CD4-positive, alpha-beta T cell treated with Interleukin-17A for 4 hours (primary cell): ENCODE measurements at places on chromosomes 13 and 19.

DNA sequence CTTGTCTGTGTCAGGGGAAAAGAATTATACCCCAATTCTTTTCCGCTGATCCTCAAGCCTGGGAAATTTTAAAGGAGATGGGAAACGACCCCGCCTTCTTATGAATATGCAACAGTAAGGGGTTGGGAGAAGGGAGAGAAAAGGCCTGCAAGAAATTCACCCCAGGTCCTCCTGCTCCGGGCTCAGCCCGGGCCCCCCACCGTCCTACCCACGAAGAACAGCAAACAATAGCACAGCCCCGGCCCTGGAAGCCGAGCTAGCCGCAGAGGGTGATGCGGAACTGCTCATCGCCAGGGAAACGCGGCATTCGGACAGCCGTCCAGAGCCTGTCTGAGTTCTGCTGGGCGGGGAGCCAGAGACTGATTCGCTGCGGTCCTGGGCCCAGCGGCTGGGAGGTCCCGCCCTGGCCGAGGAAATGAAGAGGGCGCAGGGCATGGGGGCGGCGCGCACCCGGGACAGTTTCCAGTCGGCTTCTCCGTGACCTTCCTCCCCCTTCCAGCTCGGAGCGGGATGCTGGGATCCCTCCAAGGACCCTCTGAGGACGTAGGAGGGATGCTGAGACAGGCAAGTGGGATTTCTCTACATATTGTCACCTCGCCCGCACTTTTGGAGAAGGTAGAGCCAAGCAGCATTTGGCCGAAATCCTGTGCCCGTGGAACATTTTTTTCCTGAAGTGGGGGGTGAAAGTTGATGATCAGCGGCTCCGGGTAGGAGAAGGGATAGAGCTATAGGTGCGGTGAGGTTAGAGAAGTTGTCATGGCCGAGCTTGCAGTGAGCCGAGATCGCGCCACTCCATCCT lies 82.3 kb upstream of the C1QTNF9B start:
- DNase-seq: peak; percentile 9

DNA sequence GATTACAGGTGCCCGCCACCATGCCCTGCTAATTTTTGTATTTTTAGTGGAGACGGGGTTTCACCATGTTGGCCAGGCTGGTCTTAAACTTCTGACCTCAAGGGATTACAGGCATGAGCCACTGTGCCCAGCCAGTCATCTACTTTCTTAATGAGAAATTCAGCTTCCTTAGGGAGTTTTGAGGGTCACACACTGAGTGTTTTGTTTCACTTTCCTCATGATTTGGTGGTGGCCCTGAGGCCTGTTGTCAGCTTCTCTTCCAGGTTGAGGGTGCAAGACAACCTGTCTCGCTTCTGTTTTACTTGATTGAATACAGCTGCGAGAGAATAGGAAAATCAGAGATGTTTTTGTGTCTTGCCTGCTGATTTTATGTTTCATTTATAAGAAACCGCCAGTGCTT lies 9.9 kb downstream of the FRY start:
- no peak for DNase-seq

DNA sequence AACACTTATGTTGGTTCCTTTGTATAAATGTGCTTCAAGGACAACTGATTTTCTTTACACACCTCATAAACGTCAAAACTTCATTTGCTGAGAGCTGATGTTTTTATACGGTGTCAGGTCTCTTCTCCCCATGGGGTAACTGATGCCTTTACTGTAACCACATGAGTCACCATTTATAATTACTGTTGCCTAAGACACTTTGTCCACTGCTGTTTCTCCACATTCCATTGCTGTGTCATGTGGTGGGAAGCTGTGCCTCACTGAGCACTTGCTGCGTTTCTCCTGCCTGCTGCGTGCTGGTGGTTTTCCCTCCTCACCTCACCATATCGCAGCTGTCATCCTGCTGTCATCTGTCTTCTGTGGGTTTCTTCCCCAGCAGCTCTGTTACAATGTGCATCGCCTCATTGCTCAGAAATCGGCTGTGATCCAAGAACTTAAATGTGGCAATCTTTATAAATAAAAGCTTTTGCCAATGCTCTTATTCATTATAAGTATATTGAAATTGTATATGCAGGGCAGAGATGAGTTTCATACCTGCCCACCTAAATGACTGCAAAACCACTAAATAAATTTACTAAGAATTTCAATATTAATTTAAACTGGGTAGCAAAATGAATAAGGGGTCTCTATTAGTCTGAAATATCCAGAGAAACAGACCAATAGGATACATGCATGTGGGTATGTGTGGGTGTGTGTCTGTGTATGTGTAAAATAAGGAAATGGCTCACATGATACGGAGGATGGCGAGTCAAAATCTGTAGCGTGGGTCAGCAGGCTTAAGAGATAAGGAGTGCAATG lies 547.0 kb upstream of the SLITRK5 start:
- DNase-seq: no peak

DNA sequence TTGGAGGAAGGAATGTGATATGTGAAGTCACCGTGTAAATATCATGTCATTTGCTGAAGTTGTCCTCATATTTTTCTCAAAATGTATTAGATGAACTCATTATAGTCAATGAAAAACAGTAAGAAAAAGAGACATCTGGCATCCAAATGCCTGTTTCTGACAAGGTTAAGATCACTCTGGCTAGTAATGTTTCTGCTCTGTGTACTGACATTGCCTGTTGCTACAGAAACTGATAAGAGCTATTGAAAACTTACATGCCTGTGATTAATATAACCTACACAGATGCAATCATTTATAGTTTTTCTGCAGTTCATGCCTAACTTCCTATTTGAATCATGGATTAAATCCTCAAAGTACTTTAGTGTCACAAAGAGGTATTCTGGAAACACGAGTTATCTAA lies 249.8 kb downstream of the NBEA start:
- DNase-seq: no peak

DNA sequence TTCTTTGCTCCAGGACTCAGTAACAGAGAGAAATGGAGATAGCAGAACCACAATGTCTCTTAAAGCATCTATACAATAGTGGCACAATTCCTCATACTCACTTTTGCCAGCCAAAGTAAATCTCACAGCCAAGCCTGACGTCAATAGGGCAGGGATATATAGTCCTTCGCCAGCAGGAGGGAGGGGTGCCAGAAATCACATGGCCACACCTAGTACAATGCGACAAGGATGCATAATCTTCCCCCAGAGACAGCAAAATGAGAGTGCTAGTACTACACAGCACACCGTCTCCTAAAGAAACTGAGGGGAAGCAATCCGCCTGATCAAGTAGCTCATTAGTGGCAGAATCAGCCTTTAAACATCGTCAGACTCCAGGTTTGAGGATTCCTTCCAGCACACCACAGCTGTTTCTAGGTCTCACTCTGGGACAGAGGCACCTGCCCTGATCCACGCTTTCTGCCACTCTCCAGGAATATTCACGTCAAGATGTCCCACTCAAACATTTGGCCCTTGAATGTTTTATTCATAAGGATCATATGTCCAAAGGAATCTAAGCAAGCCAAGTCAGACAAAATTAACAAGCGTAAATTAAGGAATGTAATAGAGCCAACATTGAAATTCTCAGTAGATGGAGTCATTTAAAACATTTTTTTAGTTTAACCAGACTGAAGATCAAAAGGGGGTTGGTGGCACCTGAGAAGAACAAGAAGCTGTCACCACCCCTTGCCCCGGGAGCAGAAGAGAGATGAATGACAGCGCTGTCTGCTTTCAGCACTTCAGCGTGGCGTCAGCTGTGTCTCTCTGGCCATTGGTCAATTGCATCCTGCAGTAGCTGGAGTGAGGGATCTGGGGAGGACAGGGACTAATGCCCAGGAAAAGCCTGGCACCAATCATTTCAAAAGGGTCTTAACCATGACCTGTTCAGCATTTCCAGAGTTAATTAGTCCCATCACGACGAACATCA lies 63.5 kb upstream of the SERP2 start:
- no peak for DNase-seq

DNA sequence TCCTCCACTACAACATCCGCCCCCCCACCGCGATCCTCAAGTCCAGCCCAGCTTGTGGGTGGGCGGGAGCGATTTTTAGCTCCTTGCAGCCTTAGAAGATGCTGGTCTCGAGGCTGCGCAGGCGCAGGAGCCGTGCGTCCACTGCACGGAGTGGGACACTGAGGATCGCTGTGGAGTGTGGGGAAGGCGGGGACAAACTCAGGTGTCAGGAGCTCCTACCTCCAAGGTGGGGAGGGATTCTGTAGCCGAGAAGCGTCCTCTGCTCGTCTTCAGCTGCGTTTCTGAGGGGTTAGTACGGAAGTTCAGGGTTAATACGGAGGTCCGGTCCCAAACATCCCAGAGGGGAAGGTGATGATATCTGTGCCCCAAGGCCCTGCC lies at the start of gene RTBDN:
RTBDN (minus strand) TSS at position 14 of the 378 bp plus-strand sequence. CDS start 4,600 bp downstream, outside the sequence.
- no peak for DNase-seq

- no peak for DNase-seq
Measured at GRCh38 chr13:24307211-24308067, 1.9 kb upstream of the C1QTNF9 start.

DNA sequence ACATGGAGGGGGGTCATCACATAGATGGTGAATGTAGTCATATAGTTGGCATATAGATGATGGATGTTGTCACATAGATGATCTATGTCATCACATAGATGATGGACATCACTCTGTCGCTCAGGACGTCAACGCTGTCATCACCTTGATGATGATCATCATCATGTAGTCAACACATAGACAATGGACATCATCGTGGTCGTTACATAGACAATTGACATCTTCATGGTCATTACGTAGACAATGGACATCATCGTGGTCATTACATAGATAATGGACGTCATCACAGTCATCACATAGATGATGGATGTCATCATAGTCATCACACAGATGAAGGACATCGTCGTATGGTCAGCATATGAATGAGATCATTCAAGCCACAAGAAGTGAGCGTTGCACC lies 28.6 kb upstream of the SLC15A1 start:
- no peak for DNase-seq

DNA sequence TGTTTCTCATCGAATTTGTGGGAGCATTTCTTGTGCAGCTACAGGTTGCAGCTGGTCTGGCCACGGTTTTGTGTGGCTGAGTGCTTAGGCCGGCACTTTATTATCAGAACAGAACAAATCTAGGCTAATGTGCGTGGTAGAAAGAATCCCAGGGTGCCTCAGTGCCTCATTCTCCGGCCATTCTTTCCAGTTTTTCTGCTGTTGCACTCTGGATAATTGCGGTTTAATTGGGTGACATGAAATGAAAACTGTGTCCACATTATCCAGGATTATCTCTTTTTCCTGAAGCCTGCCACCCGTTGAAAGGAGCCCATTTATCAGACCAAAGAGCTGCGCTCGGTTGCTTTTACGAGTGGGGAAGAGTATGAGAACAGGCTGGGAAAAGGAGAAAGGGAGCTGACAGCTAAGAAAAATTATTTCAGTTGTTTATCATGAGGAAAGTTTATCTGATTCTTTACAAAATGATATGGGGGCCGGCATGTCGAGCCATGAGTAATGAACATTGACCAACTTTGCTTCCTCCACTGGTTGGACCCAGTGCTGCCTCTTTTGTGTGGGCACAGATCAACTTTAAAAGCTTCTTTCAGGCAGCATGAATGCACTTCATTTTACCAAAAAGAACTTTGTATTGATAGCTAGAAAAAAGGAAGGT lies 117.0 kb upstream of the SOX21 start:
- no peak for DNase-seq

GRCh38 chr13:112885782-112886268 lies 83.2 kb upstream of the MCF2L start:
- DNase-seq: no peak

- DNase-seq: no peak
Measured at GRCh38 chr19:16846901-16847300, 17.7 kb downstream of the SIN3B start.

DNA sequence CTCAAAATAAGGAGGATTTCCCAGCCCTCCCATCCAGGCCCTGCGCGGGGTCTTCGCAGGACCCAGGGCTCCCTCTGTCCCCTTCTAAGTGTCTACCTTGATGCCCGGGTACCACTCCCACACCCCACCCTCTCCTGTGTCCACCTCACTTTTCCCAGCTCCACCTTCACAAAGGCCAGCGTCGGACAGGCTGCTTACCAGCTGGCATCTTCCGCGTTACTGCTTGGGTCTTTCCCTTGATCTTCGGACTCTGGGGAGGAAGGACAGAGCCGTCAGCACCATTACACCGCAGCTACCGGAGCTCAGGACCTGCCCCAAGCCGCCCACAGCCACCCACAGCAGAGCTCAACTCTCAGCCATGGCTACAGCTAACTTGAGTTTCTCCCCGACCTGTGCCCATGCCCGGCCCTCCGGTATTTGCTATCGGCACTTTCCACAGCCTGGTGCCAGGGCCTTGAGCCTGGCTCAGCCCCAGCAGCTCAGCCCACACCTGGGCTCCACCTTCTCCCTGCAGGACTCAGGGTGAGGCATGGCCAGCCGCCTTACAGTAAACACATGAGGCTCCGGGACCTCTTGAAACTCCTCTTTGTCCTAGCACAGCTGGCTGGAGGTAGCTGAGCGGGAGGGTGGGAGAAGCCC lies 3.8 kb downstream of the C13orf46 start:
- DNase-seq: no peak

- no peak for DNase-seq
Measured at GRCh38 chr13:90091611-90092010, 1255.9 kb upstream of the MIR17HG start.

- no peak for DNase-seq
Measured at GRCh38 chr13:36108954-36109353, 22.2 kb downstream of the DCLK1 start.

GRCh38 chr19:747432-748273 lies 3.3 kb upstream of the MISP start:
- no peak for DNase-seq

- no peak for DNase-seq
Measured at GRCh38 chr19:48551437-48552302, at the start of gene SULT2B1. Gene SULT2B1, plus strand, starts transcription at chr19:48552172. Its CDS starts 81 bp downstream, at chr19:48552253.

GRCh38 chr13:76768384-76768783 lies 117.8 kb downstream of the KCTD12 start:
- no peak for DNase-seq

GRCh38 chr19:5345895-5346386 lies 5.3 kb upstream of the PTPRS start:
- no peak for DNase-seq

DNA sequence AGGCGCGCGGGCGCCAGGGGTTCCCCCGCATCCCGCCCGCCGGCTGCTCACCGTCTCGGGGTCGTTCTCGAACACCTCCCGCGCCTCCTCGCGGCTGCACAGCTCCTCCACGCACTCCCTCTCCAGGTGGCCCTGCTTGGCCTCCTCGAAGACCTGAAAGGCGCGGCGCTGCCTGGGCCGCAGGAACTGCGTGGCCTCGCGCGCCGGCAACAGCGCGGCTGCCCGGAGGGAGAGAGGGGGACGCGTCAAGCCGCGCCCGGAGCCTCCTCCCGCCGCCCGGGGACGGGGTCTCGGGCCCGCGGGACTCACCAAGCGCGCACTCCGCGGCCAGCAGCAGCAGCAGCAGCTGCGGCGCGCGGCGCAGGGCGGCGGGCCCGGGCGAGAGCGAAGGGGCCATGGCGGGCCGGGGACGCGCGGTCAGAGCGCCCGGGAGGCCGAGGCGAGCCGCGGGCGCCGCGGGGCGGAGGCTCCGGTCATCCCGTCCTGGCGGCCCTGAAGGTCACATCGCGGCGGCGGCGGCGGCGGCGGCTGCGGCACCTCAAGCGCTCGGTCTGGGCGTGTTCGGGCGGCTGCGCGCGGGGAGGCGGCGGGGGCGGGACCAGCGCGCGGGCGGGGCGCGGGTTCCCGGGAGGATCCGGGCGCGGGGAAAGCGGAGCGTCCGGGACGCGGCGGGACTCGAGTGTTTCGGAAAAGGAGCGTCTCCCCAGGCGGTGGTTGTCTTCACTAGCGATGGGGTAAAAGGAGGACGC lies at the start of gene GAS6:
GAS6 (minus strand) TSS at position 553 of the 749 bp plus-strand sequence; CDS start at position 397, 156 bp downstream.
- peak; percentile 36 for DNase-seq
